ENCODE measurements at places on chromosomes 2 and 18. TPM values are rescaled to one million over a fixed set of nuclear protein-coding genes. Genes with fewer than 3 reads are reported as not detected.

Gene DES
- 1,909 TPM for total RNA-seq

Gene TMEM178A
- 5.2 TPM for total RNA-seq

Gene CGREF1
- 4.1 TPM for total RNA-seq

Gene ATP6V1C2
- total RNA-seq, result 0.21 TPM

Gene ADCYAP1
- total RNA-seq, result 6.3 TPM

Gene LOXHD1
- 1.2 TPM for total RNA-seq

Gene IL1RN
- total RNA-seq, result 6.7 TPM

Gene RTP5
- total RNA-seq, result not detected

Gene NEU4
- 0.21 TPM for total RNA-seq

Gene MYCN
- 3.3 TPM for total RNA-seq

Gene WBP1
- total RNA-seq, result 23.1 TPM

Gene KCNG2
- total RNA-seq, result 0.21 TPM
